Hematopoietic multipotent progenitor cell treated with erythropoietin and hydrocortisone succinate and interleukin-3 and kit ligand, for 15 days (in vitro differentiated cells): ENCODE measurements at places on chromosomes 16 and 17.

DNA sequence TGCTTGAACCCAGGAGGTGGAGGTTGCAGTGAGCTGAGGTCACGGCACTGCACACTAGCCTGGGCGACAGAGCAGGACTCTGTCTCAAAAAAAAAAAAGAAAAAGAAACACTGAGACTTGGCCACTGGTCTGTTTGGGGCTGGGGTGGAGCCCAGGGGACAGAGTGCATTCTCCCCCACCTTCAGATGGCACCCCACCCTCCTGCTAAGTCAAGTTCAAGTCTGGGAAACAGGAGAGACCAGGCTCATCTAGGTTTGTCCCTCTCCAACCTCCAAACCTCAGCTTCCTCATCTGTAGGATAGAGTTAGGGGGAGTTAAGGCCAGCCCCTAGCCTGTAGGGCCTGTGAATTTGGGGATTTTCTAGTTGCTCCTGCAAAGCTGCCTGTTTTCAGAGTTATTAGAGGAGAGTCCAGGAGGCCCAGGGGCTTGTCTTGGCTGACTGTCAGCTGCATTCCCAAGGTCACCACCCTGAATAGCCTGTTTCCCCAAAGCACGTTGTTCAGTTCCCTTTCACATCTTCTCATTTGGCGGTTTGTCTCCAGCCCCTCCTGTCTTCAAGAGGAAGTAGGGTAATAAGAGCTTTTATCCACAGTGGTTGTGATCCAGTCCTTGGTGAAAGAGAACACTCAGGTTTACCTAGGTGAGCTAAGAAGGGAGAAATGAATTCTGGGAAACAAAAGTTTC is 2.2 kb downstream of the MT3 start:
- no peak for DNase-seq

- no peak for DNase-seq
These were observed 144.3 kb upstream of the MYOCD start for GRCh38 chr17:12521416-12521815.

- no peak for DNase-seq
These were observed 86.5 kb downstream of the MAP2K6 start for GRCh38 chr17:69500911-69501429.

DNA sequence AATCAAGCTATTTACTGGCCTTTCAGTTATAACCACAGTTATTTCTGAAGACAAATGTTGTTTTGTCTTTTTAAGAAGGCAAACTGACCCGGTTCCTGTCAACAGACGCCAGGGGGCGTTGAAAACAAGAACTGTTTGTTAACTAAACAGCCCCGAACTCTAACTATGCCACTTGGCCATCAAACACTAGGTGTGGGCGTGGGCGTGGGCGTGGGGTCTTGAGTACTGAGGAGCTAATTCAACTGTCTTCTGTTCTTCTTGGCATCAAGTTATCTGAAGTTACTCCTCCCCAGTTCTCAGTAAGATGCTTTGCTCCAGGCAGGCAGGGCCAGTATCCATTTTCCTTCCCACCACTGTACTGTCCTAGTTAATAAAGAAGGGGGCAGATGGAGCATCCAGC is 63.3 kb upstream of the MTMR4 start:
- DNase-seq, result peak; percentile 67

DNA sequence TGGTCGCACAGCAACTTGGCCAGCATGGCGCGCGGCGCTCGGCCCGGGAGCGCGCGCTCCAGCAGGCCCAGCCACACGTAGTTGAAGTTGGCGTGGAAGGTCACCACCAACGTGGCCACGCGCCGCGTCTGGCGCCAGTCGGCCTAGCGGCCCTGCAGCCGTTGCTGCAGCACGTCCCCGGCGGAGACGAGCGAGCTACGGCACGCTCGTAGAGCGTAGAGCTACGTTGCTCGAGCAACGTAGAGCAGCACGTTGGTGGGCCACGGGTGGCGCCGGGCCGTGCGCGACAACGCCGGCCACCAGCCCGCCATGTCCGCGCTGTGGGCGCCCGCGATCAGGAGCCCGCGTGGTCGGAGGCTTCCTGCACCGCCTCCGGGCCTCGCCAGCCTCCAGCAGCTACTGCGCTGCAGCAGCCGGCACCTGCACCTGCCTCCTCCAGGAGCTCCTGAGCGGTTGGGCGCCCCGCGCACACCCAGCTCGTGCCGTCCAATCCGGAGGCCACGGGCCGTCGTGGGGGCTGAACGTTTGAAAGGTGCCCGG is 13.4 kb upstream of the SULT1A1 start:
- no peak for DNase-seq

DNA sequence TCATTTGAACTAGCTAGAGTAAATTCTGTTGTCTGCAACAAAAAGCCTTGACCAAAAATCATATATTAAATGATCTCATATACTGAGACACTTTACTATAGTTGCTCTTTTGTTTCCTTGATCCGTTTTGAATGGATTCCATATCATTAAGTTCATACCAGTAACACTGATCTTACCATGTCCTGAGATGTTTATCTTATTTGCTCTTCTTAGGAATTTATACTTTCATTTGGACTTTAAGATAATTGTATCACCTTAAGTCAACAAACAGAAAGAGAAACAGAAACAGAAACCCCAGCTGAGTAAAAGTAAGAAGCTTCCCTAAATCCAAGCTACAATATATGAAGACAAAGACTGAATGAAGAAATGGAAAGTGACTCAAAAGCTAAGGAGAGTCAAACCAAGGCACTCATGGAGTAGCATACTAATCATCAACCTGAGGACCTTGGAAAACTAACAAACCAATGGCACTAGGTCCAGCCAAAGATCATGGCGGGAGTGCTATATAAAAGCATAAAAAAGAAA is 106.5 kb upstream of the COX10 start:
- no peak for DNase-seq

- no peak for DNase-seq
These were observed 32.2 kb downstream of the SLC12A3 start for GRCh38 chr16:56897026-56897799.

GRCh38 chr16:57736419-57737351 is 1.1 kb downstream of the KATNB1 start:
- peak; percentile 27 for DNase-seq

GRCh38 chr16:82329504-82330192 is 159.6 kb upstream of the MPHOSPH6 start:
- DNase-seq, result no peak

- DNase-seq, result no peak
These were observed 132.2 kb downstream of the IRF8 start for GRCh38 chr16:86031141-86031678.

DNA sequence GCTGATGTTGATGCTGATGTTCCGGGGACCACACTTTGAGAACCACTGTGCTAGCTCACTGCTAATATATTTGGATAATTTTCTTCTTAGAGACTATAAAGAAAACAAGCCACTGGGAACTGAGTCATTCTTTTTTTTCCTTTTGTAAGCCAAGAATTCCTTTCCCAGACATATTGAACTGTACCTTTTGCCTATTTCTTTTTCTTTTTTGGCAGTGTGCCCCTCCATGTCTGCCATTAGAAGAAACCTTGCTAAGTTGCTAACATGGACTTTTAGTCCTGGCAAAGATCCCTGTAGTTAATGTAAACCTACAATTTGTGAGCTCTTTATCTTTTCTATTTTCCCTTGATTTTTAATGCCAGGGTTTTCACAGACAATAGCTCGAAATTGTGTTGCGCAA is 17.3 kb upstream of the ERCC4 start:
- DNase-seq, result no peak

DNA sequence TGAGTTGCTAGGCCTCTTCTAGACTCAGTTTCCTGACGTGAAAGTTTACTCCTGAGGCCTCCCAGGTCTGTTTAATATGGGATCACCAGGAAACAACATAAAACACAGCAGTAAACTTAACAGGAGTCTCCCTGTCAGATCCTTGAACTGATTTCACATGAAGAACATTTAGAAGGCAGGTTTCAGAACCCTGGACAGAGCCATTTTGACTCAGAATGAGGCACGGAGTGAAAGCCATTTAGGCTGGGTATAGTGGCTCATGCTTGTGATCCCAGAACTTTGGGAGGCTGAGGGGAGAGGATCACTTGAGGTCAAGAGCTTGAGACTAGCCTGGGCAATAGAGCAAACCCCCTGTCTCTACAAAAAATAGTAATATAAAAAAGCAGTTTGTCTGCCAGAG is 289.1 kb downstream of the CA10 start:
- no peak for DNase-seq
